ENCODE measurements at places on chromosomes 5 and 9.

DNA sequence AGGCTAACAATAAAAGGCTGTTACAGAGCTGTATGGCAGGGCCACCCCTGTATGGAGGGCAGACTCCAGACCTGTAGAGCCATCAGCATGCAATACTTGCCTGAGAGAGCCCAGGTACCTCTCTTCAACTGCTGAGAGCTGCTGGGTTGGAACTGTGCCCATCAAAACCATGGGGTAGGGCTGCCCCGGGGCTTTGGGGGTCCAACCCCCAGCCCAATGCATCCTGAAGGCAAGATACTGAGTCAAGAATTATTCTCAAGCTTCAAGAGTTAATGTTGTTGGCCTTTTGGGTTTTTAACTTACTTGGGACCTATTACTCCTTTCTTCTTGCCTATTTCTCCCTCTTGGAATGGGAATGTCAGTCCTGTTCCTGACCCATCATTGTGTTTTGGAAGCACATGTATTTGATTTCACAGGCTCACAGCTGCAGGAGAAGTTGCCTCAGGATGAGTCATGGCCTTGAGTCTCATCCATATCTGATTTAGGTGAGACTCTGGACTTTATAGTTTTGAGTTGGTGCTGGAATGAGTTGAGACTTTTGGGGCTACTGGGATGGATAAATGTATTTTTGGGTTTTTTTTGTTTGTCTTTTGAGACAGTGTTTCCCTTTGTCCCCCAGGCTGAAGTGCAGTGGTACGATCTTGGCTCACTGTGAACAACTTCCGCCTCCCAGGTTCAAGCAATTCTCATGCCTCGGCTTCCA is 21.0 kb upstream of the CDK7 start:
- DNase-seq, result no peak

DNA sequence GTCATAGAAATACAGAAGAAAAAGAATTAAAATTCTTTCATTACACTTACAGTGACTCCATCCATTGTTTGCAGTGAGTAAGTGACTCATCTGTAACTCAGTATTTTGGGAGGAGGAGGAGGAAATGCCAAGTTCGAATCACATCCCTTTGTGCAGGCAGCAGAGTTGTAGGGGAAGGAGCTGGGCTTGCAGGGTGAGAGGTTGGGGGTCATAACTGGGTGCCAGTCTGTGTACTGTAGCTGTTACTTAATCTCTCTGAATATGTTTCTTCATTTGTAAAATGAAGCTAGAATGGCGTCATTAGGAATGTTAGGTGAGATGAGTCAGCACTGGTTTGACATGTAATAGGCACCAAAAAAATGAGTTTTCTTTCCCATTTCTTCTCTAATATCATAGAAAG is 235.7 kb upstream of the ADAMTSL1 start:
- no peak for DNase-seq

DNA sequence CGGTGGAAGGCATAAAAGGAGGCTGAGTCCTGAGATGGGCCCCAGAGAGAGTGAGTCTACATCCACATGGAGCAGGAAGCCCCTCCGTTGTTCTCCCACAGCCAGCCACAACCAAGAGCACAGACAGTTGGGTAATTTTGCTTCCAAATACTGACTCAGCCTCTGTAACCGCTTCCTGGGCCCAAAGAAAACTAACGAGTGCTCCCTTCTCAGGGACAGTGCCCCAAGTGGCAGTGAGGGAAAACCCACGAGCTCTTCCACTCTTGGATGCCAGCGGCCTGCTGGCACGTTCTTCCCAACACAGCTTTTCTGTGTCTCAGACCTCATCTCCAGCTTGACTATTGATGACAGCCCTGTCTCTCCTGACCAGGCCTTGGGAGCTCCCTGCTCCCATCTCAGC is 207.6 kb downstream of the FSTL4 start:
- no peak for DNase-seq

DNA sequence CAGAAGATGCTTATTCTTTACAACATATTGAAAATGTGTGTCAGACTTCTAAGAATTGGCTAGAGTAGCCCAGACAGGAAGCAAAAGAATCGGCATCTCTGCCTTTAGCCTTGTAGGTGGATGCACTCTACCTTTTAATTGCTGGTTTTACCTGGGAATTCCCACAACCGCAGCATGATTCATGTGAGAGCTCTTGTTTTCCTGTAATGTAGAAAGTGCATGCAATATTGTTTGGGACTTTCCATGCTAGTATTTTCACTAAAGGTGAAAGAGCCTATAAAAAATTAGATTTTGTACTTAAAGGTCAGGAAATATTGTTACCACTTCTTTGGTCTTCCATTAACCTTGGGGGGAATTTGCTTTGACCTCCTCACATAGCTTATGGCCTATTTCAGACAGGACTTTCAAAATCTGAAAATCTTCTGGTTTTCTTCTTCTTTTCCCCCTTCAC is 89.8 kb downstream of the NTRK2 start:
- no peak for DNase-seq

GRCh38 chr5:83745816-83746215 is 25.2 kb upstream of the HAPLN1 start:
- no peak for DNase-seq

GRCh38 chr5:40165789-40166728 is 513.7 kb upstream of the PTGER4 start:
- DNase-seq, result no peak

DNA sequence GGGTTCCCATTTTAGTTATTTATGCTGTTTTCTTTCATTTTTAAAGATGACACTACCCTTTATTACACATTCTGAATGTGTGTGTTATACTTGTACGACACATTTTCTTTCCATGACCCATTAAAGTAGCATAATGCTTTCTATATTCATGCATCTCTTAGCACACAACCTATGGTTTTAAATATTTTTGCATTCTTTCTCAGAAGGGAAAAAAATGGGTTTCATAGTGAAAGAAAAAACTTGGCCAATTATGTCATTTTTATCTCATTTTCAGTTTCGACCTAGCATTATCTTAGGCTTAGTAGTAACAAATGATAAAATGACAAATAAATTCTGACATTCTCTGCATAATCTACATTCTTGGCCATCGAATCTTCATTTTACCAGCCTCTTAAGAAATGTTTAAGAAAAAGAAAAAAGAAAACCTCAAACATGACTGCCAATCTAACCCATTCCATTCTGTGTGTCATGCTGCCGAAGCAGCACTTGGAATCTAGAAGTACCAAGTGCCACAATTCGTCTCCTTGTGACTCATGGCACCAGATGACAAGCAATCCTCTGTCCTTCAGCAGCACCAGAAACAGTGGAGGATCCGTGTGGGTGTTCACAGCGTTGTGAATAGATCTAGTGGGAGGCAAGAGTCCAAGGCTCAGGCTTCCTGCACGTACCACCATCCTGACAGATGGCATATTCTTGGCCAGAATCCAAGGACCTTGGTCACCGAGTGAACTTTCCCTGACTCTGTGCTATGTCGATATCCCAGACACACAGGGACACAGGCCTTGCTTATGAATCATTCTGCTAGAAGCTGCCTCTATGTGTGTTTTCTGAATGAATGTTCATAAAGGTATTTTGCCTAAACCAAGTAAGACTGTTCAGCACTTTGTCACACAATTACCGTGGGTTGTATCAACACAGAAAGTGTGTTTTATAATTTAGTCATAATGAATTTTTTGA is 502.7 kb downstream of the NR2F1-AS1 start:
- DNase-seq, result no peak
